ENCODE measurements at places on chromosomes 16 and 17.

DNA sequence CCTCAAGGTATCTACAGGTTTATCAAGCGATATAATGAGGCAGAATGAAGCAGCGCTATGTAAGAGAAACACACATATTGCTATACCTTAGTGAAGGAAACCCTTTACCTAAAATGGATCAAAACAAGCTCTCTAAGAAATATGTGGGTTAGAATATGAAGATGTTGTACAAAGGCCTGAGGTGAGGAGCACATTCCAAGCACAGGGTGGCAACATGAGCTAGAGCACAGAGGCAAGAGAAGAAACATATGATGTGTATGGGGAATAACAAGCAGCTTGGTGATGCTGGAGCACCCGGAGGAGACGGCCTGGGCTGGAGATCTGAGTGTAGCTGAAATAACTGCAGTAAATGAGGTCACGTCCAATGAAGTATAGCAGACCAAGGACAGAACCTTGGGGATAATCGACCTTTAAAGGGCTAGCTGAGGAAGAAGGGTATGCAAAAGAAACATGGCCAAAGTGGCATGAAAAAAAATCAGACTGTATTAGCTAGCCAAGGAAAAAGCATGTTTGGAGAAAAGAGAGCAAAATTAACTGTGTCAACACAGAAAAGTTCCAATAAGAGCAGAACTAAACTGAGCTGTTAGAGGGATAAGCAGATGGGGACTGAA, 44.0 kb downstream of the MARVELD3 start:
- no peak for DNase-seq

DNA sequence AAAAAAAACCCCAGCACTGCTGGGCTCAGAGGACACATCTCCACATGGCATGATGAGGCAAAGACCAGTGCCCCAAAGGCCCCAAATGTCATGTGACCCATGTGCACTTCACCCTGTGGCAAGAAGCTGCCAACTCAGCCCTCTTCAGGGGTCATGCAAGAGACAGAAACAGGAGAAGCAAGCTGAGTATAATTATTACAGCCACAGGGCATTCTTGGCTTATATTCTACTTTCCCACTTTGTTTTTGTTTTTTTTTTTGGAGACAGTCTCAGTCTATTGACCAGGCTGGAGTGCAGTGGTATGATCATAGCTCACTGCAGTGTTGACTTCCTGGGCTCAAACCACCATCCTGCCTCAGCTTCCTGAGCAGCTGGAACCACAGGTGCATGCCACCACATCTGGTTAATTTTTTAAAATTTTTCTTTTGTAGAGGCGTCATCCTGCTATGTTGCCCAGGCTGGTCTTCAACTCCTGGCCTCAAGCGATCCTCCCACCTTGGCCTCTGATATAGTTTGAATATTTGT, 32.7 kb upstream of the LITAF start:
- DNase-seq = no peak

- DNase-seq = no peak
Observed at GRCh38 chr16:49649013-49649765, 206.7 kb downstream of the ZNF423 start.

DNA sequence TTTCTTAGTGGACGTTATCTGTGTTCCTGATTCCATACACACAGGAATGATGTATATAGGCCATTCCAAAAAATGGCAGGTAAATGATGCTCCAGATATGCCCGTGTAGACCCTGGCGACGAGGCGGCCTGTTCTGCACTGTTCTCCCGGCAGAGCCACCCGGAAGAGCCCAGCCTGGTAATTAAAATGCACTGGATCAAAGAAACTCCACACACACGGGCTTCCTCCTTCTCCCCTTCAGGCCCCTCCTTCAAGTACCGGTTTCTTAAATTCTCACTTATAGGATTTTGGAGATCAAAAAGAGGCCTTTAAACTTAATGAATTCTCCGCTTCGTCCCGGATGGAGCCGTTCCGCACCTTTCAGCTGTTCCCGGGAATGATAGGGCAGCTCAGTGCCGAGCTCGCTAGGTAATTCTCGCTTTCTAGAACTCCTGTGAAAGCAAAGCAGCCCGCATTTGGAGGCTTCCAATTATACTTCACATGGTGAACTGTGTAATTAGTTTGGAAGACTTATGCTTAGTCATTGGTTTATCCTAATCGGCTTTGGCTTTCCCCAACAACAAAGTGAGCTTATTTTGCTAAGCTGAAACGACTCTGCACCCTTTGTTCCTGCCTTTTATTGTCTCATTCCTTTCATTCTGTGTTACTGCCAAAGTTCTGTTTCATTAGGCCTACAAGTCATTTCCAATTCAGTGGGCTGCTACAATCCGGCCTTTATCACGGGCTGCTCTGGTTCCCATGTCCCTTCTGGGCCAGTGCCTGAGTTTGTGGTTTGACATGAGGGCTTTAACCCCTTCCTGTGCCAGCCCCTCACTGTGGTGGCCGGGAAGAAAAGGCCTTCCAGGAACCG, 150.0 kb downstream of the MSI2 start:
- no peak for DNase-seq

GRCh38 chr16:4460936-4461249, 13.5 kb downstream of the NMRAL1 start:
- DNase-seq = no peak

DNA sequence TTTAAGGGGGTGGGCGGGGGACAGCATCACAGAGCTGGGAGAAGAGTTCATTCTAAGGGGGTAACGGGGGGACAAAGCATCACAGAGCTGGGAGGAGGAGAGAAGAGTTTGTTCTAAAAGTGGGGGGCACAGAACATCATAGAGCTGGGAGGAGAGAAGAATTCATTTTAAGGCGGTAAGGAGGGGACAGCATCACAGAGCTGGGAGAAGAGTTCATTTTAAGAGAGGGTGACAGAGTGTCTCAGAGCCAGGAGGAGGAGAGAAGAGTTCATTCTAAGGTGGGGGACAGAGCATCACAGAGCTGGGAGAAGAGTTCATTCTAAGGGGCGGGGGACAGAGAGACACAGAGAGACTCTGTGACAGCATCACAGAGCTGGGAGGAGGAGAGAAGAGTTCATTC, 27.8 kb downstream of the ENDOV start:
- no peak for DNase-seq

GRCh38 chr17:43952351-43952723, 1.4 kb downstream of the PYY start:
- no peak for DNase-seq

GRCh38 chr16:28003021-28003865, 60.3 kb downstream of the GSG1L start:
- DNase-seq = no peak

DNA sequence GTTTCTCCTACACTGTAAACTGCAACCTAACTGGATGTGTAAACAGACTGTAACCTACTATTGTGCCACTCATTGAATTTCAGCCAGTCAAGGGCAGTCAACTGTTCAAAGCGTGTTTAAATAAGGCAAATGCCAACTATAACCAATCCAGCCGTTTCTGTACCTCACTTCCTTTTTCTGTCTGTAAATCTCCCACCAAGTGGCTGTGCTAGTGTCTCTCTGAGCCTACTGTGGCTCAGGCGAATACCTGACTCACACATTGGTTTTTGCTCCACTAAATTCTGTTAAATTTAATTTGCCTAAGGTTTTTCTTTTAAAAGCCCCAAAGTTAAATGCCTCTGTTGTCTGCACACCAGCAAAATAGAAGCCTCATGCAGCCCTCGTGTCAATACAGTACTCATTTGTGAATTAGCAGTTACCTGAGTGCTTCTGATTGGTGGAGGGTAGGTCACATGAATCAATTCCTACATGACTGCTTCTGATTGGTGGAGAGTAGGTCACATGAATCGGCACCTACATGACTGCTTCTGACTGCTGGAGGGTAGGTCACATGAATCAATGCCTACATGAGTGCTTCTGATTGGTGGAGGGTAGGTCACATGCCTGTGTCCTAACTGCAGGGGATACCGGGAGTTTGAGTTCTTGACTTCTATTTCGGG, 31.1 kb upstream of the CCR7 start:
- DNase-seq = no peak

- DNase-seq = no peak
Observed at GRCh38 chr17:75087558-75088453, at the start of gene SLC16A5. Gene SLC16A5, plus strand, starts transcription at chr17:75087954. Its CDS starts 5,683 bp downstream, at chr17:75093637.

- no peak for DNase-seq
Observed at GRCh38 chr16:75997606-75998005, 271.3 kb upstream of the CPHXL start.

DNA sequence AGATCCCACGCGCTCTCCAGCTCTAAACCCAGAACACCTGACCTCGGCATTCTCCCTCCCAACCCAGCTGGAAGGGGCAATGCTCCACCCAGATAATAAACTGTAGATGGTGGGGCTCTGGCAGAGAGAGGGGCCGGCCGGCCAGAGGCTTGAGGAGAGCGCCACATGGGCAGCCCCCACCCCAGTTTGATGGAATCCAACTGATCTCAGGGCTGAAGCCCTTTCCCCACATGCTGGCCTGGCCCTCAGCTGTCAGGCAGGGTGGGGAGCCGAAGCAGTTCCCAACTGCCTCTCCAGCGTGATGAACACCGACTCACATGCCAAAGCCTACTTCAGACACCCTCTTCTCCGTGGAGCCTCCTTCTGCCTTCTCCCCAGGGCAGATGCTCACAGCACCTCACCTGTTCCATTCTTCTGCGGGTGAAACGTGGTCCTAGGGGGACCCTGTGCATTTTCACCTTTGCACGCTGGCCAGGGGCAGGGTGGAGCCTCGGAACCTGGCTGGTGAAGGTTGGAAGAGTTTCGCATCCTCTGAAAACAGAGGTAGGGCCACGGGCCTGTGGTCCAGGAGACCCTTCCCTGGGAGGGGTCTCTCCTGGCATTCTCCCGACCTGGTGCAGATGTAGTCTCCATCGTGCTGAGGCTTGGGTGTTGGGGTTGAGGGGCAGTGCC, 65.7 kb upstream of the ZNF469 start:
- DNase-seq = no peak

- DNase-seq = no peak
Observed at GRCh38 chr17:3556916-3557767, 470 bp downstream of the TRPV3 start.

DNA sequence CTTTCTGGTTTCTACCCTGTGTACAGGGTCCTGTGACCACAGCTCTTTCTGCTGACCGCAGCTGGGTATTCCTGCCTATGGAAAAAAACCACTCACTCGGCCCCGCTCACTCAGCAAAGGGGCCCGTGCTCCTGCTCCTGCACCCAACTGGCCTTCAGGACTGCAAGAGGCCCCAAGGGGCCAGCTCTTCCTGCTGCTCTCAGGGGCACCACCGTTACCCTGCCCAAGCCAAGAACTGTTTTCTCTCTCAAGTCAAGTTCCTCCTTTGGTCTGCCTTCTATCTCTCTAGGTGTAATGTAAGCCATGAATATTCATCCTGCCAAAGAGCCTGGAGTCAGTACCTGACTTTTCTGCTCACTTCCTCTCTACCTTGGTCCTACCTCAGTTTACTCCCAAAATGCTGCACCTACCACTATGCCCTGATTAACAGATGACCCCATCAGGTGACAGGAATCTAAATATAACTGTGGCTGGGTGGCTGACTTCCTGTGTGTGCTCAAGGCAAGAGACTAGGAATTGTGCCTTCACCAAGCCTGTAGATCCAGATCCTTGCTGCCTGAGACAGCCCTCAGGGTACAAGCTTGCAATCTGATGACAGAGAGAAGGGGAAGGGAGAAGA, 20.4 kb upstream of the SCIMP start:
- DNase-seq = no peak

- no peak for DNase-seq
Observed at GRCh38 chr17:62648956-62649294, 21.5 kb downstream of the MRC2 start.

GRCh38 chr17:61583242-61583641, 7.8 kb downstream of the NACA2 start:
- DNase-seq = no peak

DNA sequence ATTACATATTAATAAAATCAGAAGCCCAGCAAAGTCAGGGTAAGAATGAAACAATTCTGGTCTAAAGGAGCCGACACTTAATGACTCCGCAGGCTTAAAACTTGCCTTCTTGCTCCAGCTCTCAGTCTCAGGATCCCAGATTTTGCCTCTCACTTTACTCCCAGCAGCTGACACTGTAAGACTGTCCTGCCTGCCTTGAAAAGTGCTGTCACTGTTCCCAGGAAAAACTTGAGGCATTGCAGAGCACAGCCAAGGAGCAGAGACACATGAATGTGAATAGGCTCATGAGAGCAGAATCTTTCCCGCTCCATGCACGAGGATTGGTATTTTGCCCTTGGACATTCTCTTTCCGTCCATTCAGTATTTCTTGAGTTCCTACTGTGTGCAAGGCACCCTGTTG, 457.6 kb upstream of the ZFHX3 start:
- no peak for DNase-seq

- DNase-seq = no peak
Observed at GRCh38 chr17:32859857-32860525, 16.9 kb downstream of the MYO1D start.

GRCh38 chr16:19691161-19691711, 26.8 kb downstream of the KNOP1 start:
- no peak for DNase-seq

DNA sequence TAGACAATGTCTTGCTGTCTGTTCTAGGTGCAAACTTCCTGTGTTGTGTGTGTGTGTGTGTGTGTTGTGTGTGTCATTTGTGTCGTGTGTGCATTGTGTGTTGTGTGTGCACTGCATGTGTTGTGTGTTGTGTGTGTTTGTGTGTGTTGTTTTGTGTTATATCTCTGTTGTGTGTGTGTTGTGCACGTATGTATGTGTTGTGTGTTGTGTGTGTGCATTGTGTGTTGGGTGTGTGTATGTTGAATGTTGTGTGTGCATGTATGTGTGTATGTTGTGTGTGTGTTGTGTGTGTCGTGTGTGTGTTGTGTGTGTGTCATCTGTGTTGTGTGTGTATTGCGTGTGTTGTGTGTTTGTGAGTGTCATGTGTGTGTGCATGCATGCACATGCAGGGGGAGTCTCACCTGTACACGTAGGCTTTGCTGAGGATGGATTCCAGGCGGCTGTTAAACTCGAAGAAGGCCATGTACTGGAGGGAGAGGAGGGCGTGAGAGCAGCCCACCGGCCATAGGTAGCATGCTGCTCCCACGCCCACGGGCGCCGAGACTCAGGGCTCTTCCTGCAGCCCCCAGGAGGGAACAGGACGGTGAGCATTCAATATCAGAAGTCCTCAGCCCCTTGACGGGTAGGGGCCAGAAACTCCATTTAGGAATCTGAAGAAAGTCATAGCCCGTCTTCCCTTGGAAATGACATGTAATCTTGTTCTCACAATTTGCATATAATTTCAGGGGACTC, 58.2 kb downstream of the CNGB1 start:
- DNase-seq = no peak

DNA sequence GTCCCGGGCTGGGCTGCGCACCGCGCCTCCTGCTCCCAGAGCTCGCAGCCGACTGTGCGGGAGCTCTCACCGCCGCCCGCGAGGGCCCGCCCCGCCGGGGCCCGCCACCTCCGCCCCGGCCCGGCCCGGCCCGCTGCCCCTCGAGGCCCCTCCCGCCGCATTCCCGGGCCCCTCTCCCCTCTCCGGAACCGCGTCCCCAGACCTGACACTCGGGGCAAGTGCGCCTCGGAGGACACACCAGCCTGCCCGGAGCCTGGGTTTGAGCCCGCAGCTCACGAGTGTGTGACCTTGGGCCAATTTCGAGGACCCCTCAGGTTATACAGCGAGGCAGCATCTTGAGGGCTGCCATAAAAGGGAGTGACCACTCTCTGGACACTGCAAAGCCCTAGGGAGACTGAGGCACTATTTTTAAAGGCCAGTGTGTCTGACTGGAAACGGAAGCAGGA, 2.0 kb upstream of the GRIN2C start:
- no peak for DNase-seq
